ENCODE measurements at places on chromosomes 11 and 22.

- no peak for DNase-seq
Observed at GRCh38 chr11:109984634-109985289, 108.4 kb upstream of the ZC3H12C start.

- DNase-seq = no peak
Observed at GRCh38 chr11:60634126-60634525, 65.3 kb upstream of the MS4A8 start.

DNA sequence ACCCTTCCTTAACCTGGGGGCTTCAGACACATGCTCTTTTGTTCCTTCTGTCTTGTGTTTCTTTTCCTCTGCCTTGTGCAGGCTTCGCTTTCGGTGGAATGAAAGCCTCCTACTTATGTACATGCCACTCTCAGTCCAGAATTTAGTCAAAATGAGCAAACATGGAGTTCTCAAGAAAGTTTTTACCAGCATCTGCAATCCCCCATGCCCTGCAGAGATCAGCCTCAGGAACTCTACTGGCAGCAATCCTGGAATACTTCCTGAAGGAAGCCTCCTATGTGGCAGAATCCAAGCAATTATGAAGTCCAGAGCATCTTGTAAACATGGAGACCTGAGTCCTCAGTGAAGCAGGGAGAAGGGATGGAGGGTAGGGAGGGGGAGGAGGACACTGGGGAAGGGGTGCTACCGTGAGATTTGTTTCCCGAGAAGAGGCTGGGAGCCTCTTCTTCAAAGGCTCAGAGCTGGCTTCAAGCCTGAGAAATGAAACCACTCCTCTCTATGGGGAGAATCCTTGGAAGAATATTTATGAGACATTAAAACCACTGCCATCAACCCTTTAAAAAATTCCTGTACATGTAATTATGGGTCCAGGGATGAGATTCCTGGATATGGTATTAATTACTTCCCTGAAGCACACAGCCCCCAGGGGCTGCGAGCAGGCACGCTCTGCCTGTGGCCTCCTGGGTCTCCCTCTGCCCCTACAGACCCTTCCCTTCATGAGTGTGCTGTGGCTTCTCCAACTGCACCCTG, 58.4 kb downstream of the TENM4 start:
- DNase-seq = no peak

- no peak for DNase-seq
Observed at GRCh38 chr11:64419818-64420485, 61.0 kb downstream of the RPS6KA4 start.

DNA sequence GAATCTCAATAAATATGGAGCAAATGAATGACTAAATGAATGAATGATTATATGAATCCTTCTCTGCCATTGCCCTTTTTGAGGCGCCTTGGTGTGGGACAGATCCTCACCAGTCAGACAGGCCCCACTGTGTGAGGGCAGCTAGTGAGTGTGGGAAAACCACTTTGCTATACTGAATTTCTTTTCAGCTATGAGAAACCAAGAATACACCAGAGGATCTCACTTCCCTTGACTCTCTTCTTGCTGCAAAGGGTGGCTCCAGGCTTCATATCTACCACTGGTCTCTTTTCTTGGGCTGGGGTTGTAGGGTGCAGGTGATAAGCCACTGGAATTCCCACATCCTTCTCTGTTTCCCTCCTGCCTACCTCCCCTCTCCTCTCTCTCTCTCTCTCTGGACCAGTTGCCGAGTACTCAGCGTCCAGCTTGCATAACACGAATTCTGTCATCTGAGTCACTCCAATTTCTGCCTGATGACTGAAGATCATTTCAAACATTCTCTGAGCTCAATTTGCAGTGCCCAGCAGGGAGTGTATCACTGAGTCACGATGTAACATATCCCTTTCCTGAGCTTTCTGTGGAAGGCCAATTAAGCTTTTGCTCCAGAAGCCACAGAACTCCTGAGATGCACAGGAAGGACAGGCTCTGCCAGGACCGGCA, 304.3 kb upstream of the NCAM1 start:
- DNase-seq = no peak

- no peak for DNase-seq
Observed at GRCh38 chr22:37559901-37560607, at the start of gene CDC42EP1. Gene CDC42EP1 (plus strand): TSS chr22:37560480. CDS start chr22:37566350, 5,870 bp downstream.

DNA sequence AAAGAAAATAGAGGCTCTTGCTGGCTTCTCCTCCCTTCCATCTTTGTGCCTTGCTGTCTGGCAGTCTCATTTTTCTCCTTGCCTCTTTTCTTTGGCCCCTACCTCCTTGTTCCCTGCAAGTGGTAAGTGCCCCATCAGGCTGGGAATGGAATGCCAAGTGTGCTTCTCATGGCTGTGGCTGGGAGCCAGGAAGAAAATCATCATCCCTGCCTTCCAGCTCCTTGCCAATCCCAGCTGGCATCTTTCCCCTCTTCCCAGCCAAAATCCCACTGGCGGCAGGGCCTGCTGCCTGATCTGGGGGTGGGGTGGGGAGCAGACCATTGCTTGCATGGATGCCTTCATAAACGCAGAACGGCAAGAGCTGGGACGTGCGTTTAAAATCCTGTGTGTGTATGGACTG, 27.0 kb upstream of the SLC25A18 start:
- DNase-seq = no peak

DNA sequence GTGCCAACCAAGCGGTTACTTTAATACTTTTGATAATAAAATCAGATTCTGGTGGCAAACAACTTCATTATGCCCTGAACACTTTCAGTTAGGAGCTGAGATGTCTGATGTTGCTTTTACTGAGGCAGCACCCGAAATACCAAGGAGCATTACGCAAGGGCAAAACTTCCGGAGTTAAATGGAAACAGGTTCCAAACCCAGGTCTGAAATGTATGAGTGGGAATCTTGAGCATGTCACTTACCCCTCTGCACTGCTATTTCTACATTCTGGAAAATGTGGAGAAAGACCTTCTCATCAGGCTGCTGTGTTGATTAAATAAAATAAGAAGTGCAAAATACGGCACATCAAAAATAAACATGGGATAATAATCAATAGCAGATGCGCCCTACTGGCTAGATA, 315.1 kb downstream of the LARGE1 start:
- no peak for DNase-seq

- no peak for DNase-seq
Observed at GRCh38 chr11:11622340-11622706, 518 bp upstream of the GALNT18 start.

GRCh38 chr22:20284471-20285086, 16.5 kb upstream of the RTN4R start:
- DNase-seq = no peak

- no peak for DNase-seq
Observed at GRCh38 chr11:125874556-125875124, 12.8 kb upstream of the HYLS1 start.

DNA sequence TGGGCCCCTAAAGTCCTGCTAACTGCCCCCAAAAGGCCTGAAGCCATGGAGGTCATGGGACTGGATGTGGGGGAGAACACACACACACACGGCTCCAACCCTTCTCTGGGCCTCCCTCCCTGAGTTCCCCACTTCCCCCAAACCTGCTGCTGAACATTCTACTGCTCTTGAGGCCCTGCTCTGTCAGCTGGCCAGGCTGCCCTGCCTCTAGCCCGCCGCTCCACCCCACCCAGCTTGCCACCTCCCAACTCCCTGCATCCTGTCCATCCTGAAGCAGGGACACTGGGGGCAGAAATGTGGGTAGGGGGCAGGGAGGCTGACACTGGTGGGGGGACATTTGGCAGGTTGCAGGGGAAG, 1.0 kb downstream of the KCNJ4 start:
- DNase-seq = no peak

GRCh38 chr11:43908683-43909082, 28.1 kb downstream of the ALKBH3 start:
- no peak for DNase-seq

GRCh38 chr22:45866126-45866645, 110.8 kb downstream of the WNT7B start:
- DNase-seq = no peak

- DNase-seq = no peak
Observed at GRCh38 chr11:58216476-58216875, 4.0 kb downstream of the OR1S1 start.

DNA sequence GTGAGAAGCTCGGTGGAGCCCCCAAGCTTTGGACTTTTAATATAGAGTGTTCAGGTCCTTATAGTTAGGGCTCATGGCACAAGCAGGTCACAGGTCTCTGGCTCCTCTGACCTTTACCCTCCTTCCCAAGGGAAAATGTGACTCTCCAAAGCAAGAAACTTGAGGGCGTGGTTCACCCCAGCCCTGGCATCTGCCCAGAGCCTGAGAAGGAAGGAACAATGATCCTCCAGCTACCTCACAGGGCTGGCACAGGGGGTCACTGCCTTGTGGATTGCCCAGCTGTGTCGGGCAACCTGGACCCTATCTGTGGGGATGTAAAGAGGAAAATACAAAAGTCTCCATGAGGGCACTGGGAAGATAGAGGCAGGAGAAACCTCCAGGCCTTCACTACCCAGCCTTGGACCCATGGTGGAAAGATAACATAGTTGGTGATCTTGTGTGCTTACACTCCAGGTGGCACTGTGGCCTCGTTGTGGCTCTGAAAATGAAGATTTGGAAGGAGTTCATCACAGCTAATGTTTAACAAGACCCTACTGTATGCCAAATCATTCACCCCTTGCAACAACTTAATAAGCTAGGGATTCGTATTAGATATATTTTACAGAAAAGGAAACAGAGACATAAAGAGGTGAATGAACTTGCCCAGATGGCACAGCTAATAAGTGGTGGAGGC, 3.8 kb upstream of the ZNF195 start:
- DNase-seq = no peak

GRCh38 chr22:31284281-31285155, 7.8 kb downstream of the PIK3IP1 start:
- no peak for DNase-seq

- no peak for DNase-seq
Observed at GRCh38 chr11:117933475-117933874, 4.3 kb upstream of the TMPRSS13 start.

- DNase-seq = no peak
Observed at GRCh38 chr22:48444320-48445112, 1383.2 kb downstream of the BRD1 start.

- DNase-seq = no peak
Observed at GRCh38 chr11:101127197-101127698, 2.4 kb downstream of the PGR start.

DNA sequence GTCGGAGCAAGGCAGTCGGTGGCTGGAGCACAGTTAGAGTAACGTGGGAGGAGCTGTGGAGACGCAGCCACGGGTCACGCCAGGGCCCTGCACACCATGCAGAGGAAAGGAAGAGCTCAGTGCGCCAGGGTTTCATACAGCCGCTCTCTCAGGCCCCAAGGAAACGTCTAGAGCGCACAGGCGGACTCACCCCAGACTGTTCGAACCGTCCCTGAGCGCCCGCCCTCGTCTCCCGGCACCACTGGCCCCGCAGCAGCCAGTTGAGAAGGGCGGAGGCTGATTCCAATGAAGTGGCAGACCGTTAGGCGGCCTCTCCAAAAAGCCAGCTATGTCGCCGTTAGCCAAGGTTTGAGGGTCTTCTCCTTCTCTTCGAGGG, 483 bp upstream of the HYLS1 start:
- no peak for DNase-seq
